ENCODE measurements at places on chromosomes 5 and 9. TPM values are rescaled to one million over a fixed set of nuclear protein-coding genes. Genes with fewer than 3 reads are reported as not detected.

DNA sequence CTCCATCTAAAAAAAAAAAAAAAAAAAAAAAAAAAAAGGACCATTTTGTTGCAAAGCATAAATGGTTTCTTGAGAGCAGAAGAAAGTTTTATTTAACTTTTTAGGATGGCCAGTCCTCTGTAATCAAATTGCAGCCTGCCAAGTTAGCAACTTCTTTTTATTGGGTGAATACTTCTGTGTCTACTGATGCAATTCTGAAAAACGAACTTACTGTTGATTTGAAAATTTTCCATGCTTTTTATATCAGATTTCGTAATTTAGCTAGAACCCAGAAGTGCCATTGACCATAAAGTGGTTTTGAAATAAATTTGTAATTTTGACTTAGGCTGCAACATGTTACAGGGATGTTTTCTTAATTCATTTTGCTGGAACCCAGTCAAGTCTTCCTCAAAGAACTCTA is 269.1 kb upstream of the ACTBL2 start:
- no peak for DNase-seq

DNA sequence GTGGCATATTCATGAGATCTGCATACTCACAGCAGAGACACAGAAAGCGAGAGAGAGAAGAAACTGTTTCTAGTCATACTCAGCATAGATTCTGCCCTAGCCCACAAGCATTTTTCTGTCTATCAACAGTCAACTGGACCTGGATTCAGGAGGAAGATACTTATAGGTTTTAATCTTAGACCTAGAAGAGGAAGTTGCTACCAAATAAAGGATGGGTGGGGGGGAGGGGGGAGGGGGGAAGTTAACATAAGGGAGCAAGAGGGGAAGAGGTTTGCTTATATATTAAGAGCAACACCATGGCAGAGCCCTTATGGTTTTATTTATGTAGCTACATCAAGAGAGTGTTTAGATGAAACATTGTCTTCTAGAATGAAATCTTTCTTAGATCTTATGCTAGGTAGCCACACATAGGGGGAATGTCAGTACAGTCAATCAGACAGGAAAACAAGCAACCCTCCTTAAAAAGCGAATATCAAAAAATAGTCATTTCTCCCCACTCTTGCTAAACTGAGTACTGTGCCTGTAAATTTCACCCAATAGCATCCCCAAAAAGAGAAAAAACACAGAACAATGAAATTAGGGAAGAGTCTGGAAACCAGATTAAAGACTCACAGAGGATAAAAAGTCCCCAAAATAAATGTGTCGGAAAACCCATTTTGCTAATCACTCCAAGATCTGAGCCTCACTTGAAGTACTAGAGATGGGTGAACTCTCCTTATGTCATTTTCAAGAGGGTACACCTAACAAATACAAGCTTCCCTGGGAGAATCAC is 192.7 kb upstream of the NR4A3 start:
- DNase-seq = no peak

DNA sequence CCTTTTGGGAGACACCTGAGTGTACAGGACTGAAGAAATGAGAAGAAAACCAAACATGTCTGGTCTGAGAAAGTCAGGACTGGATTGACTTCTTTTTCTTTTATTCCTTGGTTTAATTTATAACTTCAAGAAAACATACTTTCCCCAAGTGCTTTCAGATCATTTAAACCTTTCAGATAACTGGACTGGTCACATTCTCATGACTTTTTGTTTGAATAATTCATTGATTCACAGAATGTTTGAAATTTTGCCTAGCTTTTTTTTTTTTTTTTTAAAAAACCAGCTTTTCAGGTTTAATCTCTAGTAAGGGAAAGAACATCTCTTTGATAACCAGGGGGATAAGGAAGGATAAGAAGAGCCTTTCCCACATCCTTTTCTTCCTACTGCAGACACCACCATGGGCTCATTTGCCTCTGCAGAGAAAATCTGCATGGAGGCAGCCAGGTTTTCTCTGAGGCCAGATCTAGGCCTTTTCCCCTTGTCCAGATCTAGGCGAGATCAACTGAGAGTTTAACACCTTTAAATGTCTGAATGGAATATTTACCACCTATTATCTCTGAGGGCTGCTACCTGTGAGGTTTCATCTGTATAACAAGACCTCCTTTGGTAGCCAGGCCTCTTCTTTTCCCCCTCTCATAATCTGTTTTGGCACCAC is 45.0 kb upstream of the SLC28A3 start:
- DNase-seq = no peak

DNA sequence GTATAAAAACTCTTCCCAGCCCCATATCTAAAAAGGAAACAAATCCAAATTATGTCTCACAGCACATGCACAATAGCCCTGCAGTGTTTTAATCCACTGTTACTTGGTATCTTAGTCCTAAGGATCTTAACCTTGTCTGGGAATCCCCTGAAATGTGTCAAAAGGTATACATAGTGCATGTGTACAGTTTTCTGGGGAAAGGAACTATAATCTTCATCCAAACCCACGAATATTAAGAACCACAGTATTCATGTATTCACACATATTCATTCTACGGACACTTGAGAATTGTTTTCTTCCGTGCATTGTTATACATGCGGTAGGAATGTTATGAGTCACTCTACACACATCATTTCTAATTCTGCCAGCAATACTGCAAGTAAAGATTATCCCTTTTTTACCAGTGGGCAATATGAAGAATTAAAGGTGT is 47.8 kb upstream of the SNX2 start:
- DNase-seq = no peak

C5 gene
- 5.0 TPM for total RNA-seq

DNA sequence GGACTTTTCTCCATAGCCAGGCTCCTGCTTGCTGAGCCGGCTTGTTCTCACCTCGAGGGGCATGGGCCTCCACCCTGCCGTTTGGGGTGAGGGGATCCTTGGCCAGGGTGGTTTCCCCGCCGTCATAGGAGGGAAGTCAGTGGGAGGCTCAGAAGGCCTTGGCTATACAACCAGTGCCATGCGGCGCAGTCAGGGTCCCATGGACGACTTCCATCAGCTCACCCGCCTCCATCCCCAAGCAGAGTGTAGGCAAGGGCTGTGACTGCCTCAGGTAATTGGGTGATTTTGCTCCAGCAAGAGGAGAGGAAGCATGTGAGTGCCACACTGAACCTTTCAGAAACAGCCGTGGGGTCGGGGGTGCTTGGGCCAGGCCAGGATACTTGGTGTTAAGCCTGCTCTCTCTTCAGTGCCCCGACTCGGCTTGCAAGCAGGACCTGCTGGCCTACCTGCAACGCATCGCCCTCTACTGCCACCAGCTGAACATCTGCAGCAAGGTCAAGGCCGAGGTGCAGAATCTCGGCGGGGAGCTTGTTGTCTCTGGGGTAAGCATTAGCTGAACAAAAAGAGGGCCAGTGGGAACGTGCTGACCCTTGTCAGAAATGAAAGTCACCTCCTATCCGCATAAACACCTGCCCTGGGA is 57.2 kb upstream of the LRRTM2 start:
- no peak for DNase-seq

- peak; percentile 58 for DNase-seq
Observed at GRCh38 chr9:128943832-128944620, 3.4 kb downstream of the DOLK start.

GRCh38 chr5:1503241-1504068 is 20.3 kb downstream of the LPCAT1 start:
- DNase-seq = no peak
